ENCODE measurements at places on chromosomes 11 and 22.

- no peak for DNase-seq
Observed at GRCh38 chr11:114924042-114924441, 245.7 kb downstream of the NXPE2 start.

- no peak for DNase-seq
Observed at GRCh38 chr11:34238533-34238932, 119.3 kb downstream of the ABTB2 start.

- DNase-seq, result no peak
Observed at GRCh38 chr11:10309163-10310093, 4.6 kb downstream of the ADM start.

DNA sequence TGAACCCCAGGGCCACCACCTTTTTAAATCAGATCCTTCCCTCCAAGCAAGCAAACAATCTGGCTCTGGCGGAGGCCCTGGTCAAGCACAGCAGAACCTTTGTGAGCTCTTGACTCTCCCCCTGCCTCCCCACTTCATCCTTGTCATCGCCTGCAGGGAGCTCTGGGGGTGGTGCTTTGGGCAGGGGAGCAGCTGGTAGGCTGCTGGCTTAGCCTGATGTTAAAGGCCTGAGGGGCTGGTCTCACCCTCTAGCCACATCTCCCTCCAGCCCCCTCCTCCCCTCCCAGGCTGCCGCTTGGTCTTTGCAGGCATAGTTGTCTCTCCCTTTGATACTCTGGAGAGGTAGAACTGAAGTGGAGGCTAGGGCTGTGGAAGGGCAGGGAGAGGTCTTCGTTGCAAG is 50.9 kb downstream of the THAP12 start:
- no peak for DNase-seq

- DNase-seq, result no peak
Observed at GRCh38 chr11:130180491-130180890, 20.9 kb downstream of the ST14 start.

DNA sequence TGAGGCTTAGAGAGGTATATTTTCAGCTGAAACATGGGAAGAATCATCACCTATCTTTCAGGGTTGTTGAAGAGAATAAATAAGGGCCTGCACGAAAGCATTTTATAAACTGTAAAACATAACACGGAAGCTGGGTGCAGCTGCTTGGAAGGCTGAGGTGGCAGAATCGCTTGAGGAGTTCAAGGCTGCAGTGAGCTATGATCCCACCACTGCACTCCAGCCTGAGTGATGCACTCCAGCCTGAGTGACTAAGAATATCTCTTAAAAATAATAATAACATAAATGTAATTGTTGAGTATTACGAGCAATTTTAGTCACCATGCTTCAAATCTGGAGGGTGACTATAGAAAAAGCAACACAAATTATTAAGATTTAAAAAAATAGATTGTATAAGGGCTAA is 16.3 kb downstream of the RBFOX2 start:
- DNase-seq, result no peak

DNA sequence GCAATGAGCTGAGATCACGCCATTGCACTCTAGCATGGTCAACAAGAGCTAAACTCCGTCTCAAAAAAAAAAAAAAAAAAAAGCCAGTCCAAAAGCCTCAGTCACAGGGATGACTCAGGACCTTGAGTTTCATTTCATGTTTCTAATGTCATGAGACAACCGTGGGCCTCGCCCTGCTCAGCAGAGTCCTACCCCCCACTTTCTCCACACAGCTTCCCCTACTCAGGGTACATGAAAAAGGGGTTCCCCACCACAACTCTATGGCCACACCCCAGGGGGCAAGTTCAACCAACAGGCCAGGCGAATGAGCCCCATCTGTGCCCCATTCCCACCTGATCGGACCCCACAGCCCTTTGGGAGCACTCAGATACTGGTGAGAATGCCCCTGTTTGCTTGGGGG is 24.3 kb upstream of the ADA2 start:
- no peak for DNase-seq

- DNase-seq, result no peak
Observed at GRCh38 chr22:28639321-28639720, 40.3 kb downstream of the TTC28 start.

DNA sequence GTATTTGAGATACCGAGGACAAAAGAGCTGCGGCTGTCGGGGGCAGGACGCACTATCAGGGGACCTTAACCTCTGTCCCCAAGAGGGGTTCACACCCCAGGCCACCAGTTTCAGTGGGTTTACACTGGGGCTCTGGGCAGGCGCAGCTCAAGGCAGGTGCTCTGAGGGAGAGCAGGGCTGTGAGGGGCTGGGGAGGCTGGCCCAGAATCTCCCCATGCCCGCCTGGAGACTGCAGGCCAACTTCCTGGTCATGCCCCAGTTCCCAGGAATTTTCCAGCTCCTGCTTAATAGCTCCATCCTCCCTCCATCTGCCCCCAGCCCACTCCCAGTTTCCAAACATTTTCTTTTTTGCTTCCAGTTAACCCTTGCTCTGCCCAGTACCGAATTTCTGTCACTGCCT is 7.6 kb upstream of the PGA3 start:
- DNase-seq, result no peak

DNA sequence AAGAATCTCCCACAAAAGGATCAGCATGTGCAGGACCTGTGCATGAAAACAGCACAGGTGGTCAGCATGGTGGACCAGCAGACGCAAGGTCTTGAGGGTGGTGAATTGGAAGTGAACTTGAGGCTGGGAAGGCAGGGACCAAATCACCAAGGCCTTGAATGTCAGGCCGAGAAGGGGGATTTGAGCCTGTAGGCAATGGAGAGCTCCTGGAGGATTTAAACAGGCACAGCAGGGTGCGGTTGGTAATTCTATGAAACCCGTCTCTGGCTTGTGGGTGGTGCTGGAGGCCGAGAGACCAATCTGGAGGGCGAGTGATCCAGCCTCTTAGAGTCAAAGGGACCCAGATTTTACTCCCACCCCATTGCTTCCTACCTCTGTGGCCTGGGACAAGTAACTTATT is 2.4 kb downstream of the TSKU start:
- no peak for DNase-seq

GRCh38 chr11:33237039-33237597 is 20.1 kb upstream of the HIPK3 start:
- no peak for DNase-seq

DNA sequence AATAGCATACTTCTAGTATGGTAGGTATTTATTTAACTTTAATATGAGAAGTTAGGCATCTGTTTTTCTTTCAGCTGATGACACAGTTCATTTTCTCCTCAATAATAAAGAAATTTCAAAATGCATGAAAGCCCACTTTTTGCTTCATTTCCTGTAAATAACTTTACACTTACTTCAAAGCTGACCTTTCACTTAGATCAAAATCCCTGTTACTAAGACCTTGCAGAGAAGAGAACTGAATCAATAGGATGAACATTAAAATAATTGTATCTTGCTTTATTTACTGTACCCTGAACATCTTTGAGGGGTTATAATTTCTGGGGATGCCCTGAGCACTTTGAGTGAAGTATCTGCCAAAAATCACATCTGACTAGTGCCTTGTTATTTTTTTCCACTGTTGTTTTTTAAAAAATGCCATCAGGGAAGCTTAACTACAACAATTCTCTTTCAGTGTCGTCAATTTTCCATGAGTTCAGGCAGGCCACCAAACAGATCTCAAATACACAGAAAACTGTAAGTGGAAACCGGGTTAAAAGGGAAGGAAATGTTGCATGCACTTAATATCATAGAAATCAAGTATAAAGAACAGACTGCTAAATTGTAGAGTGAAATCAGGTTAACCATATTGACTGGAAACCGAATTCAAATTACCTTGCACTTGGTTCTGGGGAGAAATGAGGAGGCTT is 206.2 kb downstream of the MAML2 start:
- no peak for DNase-seq

GRCh38 chr11:1924181-1924580 is 4.7 kb downstream of the TNNT3 start:
- no peak for DNase-seq

DNA sequence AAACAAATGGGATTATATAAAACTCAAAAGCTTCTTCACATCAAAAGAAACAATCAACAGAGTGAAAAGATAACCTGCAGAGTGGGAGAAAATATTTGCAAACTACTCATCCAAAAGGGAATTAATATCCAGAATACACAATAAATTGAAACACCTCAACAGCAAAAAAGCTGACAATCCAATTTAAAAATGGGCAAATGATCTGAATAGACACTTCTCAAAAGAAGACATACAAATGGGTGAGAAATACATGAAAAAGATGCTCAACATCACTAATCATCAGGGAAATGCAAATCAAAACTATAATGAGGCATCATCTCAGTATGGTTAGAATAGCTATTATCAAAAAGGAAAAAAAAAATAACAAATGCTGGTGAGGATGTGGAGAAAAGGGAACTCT is 13.5 kb downstream of the EXPH5 start:
- DNase-seq, result no peak

- DNase-seq, result no peak
Observed at GRCh38 chr11:113553235-113553634, 78.0 kb upstream of the DRD2 start.

DNA sequence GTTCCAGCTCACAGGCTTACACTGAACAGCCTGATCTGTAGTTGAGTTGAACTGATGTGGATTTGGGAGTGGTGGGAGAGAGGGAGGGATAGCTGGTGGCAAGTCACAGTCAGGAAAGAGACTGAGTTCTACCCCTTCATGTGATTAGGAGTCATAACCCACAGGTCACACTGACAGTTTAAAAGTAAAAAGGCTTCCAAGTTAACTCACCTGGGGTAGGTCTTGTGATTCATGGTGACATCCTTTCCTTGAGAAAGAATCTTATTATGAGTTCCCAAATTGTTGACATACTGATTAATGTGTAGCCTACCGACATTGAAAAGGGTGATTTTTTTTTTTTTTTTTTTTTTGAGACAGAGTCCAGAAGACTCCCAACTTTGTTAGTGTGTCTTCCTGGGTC is 5.4 kb downstream of the IZUMO1R start:
- DNase-seq, result no peak

- DNase-seq, result peak; percentile 13
Observed at GRCh38 chr22:47090591-47091245, 328.3 kb downstream of the TBC1D22A start.

GRCh38 chr11:91513734-91514133 is 710.9 kb upstream of the FAT3 start:
- DNase-seq, result no peak

DNA sequence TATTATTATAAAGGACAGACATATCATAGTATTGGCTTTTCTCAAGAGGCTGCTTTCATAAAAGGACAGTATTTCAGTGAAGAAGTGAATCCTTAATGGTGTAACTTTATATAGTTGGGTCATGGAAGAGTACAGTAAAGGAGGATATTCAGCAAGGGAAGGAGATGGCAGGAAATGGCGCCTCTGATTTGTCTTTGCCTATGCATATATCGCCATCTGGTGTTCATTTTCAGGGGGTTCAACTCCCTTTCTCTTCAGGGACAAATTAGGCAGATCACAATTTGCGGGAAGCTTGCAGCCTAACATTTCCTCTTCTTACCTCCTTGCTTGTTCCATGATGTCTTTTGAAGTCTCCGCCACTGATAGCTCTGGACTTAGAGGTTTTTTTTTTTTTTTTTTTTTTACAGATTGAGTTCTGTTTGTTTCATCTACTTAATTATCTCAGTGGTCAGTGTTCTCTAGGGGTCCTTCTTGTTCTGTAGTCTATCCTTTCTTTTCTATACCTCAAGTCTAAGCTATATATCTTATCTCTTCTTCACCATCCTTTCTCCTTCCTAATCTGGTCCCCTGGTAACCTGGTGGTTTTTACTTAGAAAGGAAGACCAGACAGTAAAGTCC is 21.8 kb upstream of the RRM1 start:
- DNase-seq, result peak; percentile 12

- no peak for DNase-seq
Observed at GRCh38 chr11:74755395-74755995, 6.8 kb downstream of the RNF169 start.

GRCh38 chr22:36383110-36383581 is 4.6 kb downstream of the MYH9 start:
- peak; percentile 64 for DNase-seq

DNA sequence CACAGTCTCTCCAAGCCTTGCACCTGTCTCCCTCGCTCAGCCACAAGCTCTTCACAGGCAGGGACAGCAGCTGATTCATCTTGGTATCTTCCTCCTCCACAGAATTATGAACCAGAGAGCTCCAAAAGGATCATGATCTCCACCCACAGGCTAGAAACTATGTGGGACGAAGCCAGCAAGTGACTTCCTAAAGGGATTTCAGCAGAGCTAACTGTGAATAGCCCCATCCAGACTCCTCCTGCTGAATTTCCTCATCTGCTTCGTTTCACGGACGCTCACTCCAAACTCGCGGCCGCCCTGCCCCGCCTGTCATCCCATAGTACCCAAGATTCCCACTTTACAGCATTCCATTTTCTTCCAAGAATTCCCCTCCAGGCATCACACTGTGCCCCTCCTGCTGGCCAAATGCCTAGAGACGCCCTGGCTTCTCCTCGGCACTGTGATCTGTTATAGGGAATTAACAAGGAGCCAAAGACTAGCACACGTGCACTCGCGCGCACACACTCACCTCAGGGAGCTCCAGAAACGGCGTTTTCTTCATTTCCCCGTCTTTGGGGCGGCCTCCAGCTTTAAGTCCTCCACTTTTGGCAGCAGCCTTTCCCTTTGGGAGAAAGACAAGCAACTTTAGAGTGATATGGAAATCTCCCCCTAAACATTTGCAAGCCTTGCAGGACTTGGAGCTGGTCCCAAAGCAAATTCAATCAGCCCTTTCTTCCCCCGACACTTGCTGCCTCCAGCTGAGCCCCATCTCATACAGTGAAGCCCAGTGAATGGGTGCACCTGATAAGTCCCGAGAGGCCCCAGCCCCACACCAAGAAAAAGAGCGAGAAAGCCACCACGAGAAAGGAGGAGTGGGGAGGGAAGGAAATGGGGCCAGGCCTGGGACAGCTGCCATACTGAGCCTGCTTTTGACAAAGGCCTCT is 35.5 kb downstream of the SPATA19 start:
- no peak for DNase-seq

- DNase-seq, result no peak
Observed at GRCh38 chr22:30038219-30038618, 42.0 kb upstream of the HORMAD2 start.

GRCh38 chr11:131370901-131371790 is 731 bp downstream of the NTM start:
- no peak for DNase-seq

DNA sequence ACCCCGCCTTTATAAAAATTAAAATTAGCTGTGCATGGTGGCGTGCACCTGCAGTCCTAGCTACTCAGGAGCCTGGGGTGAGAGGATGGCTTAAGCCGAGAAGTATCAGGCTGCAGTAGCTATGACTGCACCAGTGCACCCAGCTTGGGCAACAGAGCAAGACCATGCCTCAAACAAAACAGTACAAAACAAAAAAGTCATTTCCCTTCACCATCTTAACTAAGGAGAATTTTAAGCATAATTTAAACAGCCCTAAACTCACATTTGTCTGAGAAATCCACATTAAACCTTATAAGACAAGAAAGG is 23.3 kb upstream of the TFIP11 start:
- no peak for DNase-seq

- no peak for DNase-seq
Observed at GRCh38 chr11:84663731-84664130, 963.4 kb downstream of the DLG2 start.
